ENCODE measurements at places on chromosomes 11 and 22.

GRCh38 chr11:44813401-44813800 lies 86.6 kb downstream of the TSPAN18 start:
- DNase-seq: no peak

DNA sequence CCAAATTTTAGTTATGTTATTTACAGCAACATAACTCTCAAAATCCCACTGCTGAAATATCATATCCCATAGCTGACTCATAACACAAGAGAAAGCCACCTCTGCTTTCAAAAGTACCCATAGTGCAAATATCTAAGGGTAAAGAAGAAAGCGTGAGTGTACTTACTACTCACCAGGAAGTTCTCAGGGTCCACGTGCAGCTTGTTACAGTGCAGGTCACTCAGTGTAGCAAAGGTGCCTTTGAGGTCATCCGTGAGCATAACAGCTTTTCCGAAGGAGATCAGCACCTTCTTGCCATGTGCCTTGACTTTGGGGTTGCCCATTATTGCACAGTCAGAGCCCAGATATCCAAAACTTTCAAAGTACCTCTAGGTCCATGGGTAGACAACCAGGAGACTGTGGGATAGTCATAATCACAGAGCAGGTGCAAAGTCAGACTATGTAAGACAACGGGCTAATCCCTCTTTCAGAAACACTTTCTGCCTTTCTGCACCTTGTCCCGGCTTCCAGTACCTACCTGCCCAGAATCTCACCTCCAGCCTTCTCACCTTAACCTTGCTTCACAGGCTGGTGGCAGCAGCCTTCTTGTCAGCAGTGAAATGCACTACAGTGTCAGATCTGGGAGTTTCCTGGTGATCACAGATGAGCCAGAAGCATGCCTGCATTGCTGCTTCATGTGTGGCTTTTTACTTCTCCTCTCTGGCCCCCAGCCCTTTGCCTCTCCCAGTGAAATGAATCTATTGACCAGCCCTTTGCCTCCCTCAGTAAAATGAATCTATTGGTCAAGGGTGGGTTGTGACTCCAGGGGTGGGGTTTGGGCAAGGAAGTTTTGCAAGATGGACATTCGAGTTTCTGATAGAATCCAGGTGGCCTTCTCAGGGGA lies 6.5 kb downstream of the HBG1 start:
- no peak for DNase-seq

- DNase-seq: no peak
Measured at GRCh38 chr11:4134806-4135205, 40.2 kb downstream of the RRM1 start.

DNA sequence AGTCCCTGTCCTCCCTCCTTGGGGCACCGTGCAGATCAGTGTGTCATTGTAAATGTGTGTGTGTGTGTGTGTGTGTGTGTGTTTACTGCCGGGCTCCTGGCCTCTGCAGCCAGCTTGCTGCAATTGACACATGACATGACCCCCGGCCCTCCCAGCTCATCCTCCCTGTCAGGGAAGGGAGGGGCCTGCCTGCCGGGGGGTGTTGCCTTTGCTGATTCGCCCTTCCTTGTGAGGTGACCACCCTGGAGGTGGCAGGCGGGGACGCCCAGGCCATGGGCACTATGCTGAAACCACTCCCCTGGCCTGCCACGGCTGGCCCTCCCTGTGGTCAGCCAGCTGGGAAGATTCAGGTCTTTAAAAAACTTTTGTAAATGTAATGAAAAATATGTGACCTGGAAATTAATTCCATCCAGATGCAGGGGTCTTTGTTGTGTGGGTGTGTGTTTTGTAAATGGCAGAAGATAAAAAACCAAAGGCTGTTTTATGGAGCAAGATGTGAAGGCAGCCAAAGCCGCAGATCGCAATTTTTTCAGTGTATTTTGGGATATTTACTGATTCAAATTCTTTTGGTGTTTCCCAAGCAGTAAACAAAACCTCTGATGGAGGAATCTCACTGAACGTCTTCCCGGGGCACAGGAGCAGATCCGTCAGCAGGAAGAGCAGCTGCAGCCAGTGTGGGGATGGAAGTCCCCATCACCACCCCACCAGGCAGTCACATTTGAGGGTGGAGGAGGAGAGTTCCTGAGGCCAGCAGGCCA lies 23.2 kb downstream of the SHISAL1 start:
- no peak for DNase-seq

- no peak for DNase-seq
Measured at GRCh38 chr22:49099496-49100124, 728.1 kb downstream of the BRD1 start.

DNA sequence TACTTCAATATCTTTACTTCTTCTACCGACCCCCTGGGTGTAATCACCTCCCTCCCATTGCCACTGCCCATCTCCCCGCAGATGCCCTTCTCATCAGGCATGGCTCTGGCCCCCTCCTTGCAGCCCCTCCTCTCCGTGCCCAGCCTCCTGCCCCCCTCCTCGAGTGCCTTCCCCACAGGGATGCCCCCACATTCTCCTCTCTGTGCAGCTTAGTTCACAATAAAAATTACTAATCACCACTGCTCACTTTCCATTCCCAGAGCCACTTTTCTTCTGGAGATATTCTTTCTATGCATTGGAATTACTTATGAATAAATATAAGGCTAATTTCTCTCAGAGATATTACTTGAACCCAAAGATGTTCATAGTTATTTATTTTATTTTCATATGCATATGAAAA lies 22.1 kb downstream of the IFITM10 start:
- DNase-seq: no peak

DNA sequence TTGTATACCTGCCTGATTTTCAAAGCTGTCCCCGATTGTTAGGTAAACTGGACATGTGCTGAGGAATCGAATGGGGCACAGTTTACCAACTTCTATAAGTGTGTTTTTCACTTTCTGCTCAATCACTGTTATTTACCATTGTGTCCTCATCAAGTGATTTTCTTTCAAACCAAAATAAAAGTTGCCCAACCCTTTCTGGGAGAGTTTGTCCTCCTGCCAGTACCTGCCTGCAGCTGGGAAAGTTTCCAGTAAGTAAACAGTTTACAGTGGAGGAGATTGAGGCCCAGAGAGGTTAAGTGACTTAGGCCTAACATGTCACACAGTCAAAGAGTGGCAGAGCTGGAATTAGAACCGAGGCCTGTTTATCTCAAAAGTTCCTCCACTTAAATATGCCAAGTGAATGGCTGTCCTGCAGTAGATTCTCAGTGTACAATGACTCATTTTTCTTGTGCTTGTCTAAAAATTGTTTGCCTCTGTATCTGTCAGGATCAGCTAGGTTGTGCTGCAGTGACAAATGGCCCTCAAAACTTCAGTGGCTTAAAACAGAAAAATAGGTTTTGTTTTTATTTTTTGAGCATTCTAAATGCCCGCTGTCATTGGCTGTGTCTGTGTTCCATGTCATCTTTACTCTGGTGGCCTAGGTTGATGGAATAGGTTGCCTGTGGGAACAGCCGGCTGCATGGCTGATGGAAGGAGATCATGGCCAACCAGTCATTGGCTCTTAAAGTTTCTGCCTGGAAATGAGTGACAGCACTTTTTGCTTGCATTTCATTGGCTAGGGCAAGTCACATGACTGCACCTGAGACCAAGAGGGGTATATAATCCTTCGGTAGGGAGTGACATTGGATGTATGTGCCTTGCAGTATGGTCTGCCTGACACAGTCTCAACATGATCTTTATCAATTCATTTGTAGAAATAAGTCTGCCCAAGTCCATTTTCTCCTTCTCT lies 61.8 kb upstream of the CRYBB3 start:
- no peak for DNase-seq

DNA sequence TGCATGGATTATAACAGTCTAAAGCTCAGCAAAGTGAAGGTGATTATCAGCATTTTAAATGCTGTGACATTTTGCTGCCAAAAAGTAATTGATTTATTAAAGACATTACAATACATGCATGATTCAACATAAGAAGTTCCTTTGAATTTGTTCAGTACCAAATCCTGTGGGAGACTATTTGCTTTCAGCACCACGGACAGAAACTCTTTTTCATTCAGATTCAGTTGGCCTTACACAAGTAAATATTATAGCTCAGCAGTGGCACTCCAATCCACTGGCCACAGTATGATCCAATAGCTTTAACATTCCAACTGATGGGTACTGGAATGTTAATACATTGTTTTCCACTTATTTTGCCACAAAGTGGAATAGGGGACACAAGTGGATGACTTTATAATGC lies 806.7 kb downstream of the NTM start:
- no peak for DNase-seq

DNA sequence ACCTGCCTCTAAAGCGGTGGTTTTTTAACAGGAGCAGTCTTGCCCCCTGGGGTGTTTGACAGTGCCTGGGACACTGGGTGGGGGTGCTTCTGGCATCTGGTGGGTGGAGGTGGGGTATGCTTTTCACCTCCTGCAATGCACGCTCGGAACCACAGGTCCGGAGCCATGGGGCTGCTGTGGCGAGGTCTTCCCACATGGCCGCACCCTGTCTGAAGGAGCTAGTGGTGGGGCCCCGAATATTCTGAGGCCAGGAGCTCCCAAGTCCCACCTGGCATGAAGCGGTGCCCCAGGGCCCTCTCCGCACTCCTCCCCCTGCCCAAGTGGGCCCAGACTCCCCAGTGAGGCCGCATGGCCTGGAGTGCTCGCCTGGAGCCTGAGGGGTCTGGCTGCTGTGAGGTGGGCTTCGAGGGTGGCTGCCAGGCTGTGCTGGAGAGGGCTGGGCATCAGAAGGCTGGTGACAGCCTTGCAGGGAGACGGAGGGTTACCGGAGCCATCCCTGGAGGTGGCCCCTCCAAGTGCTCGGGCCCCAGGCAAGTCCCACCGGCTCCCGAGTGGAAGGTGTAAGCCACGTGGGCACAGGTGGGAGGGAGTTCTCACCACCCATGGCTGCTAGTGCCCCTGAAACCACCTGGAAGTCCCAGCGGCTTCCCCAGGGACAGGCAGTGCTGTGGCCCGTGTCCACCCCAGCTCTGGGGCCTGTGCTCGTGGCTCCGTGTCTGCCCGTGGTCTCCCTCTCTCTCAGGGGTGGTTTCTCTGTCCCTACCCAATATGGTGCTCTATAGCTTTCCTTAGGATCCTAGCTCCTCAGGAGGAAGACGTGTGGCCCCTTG lies 15.1 kb downstream of the TBX1 start:
- DNase-seq: no peak

GRCh38 chr11:13221722-13222121 lies 55.9 kb upstream of the BMAL1 start:
- DNase-seq: no peak

DNA sequence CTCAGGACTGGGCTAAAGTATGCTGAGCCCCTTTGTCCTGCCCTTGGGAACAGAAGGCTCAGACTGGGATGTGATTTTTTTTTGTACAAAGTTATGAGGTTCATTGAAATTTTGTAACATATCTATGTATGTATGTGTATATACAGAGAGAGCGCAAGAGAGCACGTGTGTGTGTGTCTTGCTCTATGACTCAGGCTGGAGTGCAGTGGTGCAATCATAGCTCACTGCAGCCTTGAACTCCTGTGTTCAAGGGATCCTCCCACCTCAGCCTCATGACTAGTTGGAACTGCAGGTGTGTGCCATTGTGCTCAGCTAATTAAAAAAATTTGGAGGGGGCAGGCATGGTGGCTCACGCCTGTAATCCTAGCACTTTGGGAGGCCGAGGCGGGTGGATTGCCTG lies 5.7 kb downstream of the TMEM25 start:
- no peak for DNase-seq

GRCh38 chr11:22690871-22691270 lies 24.5 kb downstream of the GAS2 start:
- no peak for DNase-seq

All from activated CD4-positive, CD25-positive, alpha-beta regulatory T cell treated with anti-CD3 and anti-CD28 coated beads, Interleukin-2, amount 50 U/mL, for 16 hours (primary cell).